CD4-positive, alpha-beta memory T cell (primary cell): ENCODE measurements at places on chromosomes 4 and X. TPM values are rescaled to one million over a fixed set of nuclear protein-coding genes. Genes with fewer than 3 reads are reported as not detected.
A peak's percentile ranks its signal among the peaks of the same experiment; 100 is the strongest.

DNA sequence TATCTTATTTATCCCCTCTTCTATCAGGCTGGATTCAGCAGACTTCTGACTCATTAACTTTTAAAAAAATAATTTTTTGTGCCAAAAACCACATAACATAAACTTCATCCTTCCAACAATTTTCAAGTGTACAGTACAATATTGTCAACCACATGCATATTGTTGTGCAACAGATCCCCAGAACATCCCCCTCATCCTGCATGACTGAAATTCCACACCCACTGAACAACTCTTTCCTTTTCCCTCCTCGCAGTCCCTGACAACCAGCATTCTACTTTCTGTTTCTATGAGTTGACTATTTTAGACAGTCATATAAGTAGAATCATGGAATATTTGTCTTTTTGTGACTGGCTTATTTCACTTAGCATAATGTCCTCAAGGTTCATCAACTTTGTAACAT is 2.2 kb upstream of the MID2 start:
- no peak for DNase-seq

- DNase-seq, result no peak
Observed at GRCh38 chr4:176790398-176790797, 2.3 kb downstream of the VEGFC start.

- peak; percentile 38 for DNase-seq
Observed at GRCh38 chrX:9465380-9466123, 694 bp downstream of the TBL1X start.

GRCh38 chr4:26985873-26986272 is 125.2 kb downstream of the STIM2 start:
- DNase-seq, result peak; percentile 60

- no peak for DNase-seq
Observed at GRCh38 chr4:128780688-128781087, 28.8 kb upstream of the JADE1 start.

- DNase-seq, result no peak
Observed at GRCh38 chr4:59565836-59566235, 1634.3 kb upstream of the ADGRL3 start.

DNA sequence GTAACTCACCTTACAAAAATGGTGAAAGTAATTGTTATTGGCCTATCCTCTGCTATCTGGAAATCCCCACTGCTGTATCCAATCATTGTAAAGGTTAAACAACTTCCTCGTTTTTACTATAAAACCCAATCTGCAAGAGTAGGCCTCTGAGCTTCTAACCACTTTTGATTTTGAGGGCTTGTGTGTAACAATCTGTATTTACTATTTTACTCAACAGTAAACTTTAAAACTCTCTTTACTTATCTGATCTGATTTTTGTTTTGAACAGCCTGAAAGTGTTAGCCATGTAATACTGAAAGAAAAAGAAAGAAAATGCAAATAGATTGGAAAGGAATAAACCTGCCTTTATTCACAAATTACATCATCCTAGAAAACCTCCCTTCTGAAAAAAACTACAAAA is 63.1 kb downstream of the SLC10A7 start:
- DNase-seq, result peak; percentile 55

DNA sequence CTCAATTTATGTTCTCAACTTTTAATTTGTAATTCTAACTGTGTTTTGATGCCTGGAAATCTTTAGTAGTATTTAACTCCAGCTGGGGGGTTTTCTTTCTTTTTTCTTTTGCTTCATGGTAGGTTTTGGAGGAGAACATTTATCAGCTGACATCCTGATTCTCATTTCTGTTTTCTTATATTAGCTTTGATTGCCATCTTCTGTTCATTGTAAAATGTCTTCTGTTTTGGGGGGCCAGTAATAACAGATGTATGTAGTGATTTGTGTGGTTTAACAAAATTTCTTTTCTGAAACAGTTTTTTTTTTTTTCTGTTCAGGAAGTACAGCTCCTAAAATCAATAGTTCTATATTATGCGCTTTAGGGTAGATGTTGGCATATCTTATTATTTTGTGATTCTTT is 182.2 kb downstream of the GABRB1 start:
- no peak for DNase-seq

- DNase-seq, result no peak
Observed at GRCh38 chr4:34193451-34194154, 2050.7 kb downstream of the ARAP2 start.

- no peak for DNase-seq
Observed at GRCh38 chr4:57122959-57123358, 12.8 kb upstream of the IGFBP7 start.

DNA sequence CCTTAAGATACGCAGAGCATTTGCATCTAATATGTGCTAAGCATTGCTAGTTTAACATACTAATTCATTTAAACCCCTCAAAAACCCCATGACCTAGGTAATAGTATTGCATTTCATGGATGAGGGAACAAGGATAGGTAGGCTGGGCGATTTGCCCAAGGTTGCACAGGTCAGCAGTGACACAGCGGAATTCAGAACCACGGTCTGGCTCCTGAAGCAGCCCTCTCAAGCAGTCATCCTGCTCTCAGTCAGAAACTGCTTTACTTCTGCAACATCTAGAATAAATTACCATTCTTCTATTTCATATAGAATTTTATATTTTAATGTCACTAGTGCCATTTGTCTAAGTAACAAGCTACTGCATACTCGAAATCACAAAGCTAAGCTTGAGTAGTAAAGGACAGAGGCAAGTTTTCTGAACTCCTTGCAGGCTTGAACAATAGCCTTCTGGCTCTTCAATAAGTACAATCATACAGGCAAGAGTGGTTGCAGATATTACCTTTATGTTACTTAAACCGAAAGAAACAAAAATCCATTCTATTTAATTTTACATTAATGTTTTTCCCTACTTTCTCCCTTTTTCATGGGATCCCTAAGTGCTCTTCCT is 555 bp upstream of the SPP1 start:
- no peak for DNase-seq

GRCh38 chr4:108359986-108360681 is 191.4 kb upstream of the LEF1 start:
- DNase-seq, result no peak

HPGDS gene
- not detected for polyA plus RNA-seq

- no peak for DNase-seq
Observed at GRCh38 chr4:102757681-102758080, 3.1 kb downstream of the MANBA start.

DNA sequence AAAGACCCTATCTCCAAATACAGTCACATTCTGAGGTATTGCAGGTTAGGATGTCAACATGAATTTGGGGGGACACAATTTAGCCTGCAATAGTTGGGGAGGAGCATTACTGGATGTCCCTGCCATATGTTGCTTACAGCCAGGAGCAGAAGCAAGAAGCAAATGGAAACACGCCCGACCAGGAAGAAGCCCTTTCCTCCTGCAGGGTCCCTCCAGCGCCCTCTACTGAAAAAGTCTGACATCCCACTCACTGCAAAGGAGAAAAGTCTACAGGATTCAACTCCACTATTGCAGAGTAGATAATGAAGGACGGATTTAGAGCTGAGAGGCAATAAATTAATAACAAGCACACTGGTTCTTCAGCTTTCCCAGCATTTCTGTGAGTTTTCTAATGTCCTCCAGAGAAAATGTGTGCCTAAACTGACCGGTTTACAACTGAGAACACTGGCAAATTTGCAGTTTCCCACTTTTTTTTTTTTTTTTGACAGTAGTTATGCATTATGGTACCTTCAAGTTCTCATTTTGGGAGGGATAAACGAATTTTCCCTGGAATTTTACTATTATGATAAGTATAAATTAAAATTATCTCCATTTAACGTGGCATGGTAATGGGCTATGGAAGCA is 31.7 kb downstream of the COQ2 start:
- DNase-seq, result peak; percentile 80

GLRB gene
- polyA plus RNA-seq, result not detected

- no peak for DNase-seq
Observed at GRCh38 chrX:147226801-147227200, 412.3 kb upstream of the CXorf51A start.

GRCh38 chr4:55545641-55546505 is 836 bp downstream of the CLOCK start:
- peak; percentile 63 for DNase-seq

GRCh38 chrX:30570505-30570904 is 7.1 kb downstream of the TASL start:
- DNase-seq, result peak; percentile 24

- DNase-seq, result no peak
Observed at GRCh38 chr4:93878566-93878965, 50.0 kb downstream of the ATOH1 start.

DNA sequence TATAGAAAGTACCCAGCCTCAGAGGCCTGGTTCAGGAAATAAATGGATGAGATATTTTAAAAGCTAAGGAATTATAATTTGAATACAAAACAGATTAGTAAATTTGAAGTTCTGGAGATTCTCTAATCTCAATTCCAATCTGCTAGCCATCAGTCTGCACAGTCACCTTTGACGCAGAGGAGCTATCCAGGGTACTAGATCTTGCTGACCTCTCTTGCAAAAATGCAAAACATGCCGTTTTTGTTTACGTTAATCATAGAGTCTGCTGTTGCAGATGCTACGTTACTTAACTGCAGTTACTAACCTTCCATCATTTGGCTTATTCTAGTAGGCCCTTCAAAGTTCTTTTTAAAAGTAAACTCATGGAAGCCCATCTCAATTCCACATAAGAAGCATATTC is 10.4 kb downstream of the CCSER1 start:
- DNase-seq, result no peak

DNA sequence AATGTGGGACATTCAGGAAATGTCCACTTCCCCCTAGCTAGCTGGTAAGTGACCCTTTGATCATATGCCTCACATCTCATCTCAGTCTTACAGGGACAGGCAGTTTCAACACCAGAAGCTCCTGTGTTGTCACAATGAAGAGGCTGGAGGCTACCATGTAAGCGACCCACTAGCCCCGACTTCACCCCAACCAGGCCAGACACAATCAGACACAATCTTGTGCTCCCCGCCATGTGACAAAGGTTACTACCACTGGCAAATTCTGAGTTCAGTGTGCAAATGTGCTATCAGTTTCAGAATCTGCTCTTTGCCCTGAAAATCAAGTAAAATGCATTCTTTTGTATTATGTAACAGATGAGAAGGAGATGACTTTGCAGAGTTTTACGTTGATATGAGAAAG is 56.9 kb upstream of the STS start:
- no peak for DNase-seq

CYTL1 gene
- polyA plus RNA-seq, result not detected

DNA sequence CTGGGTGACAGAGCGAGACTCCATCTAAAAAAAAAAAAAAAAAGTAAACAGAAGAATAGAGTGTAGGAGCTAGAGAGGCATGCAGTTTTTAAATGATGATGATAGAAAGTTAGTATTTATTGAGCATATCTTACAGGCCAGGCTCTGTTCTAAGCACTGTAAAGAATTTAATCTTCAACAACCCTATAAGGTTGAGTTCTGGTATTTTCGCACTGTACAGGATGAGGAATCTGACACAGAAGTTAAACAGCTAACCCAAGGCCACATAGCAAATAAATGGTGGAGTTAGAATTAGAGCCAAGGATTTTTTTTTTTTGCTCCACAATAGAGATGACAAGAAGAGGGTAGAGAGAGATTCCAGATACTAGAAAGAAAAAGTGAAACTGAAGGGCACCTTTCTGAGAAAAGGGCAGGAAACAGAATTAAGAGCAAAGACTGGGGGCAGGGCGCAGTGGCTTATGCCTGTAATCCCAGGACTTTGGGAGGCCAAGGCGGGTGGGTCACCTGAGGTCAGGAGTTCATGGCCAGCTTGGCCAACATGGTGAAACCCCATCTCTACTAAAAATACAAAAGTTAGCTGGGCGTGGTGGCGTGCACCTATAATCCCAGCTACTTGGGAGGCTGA is 56.1 kb downstream of the KLHL5 start:
- DNase-seq, result no peak

SLITRK4 gene
- not detected for polyA plus RNA-seq

DNA sequence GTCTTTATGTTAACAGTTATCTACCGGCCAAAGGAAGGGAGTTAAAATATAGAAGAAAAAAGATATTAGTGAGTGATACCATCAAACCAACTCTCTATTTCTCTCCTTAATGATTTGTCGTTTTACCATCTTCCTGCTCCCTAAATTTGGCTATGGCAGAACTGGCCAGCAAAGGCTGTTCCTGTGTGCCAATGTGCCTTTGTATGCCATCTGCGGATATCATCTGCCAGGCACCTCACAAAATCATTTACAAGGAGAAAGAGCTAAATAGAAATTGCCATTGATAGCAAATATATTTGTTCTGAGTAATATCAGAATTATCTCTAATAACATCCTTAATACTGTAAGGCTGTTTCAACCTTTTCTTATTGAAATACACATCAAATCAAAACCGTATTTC is 22.4 kb downstream of the GPM6A start:
- no peak for DNase-seq

TKTL2 gene
- not detected for polyA plus RNA-seq

JADE3 gene
- 0.25 TPM for polyA plus RNA-seq
